Cardiac fibroblast (primary cell): ENCODE measurements at places on chromosomes 1 and 21.

GRCh38 chr1:16158993-16159831 lies 3.3 kb upstream of the EPHA2 start:
- DNase-seq: no peak

GRCh38 chr1:31674626-31675025 lies 29.2 kb downstream of the COL16A1 start:
- no peak for DNase-seq

- peak; percentile 93 for DNase-seq
These were observed 857.4 kb downstream of the USP25 start for GRCh38 chr21:16587141-16587581.

- peak; percentile 77 for DNase-seq
These were observed 5.9 kb upstream of the NUF2 start for GRCh38 chr1:163315773-163316374.

- no peak for DNase-seq
These were observed 24.3 kb downstream of the RXRG start for GRCh38 chr1:165420655-165421054.

DNA sequence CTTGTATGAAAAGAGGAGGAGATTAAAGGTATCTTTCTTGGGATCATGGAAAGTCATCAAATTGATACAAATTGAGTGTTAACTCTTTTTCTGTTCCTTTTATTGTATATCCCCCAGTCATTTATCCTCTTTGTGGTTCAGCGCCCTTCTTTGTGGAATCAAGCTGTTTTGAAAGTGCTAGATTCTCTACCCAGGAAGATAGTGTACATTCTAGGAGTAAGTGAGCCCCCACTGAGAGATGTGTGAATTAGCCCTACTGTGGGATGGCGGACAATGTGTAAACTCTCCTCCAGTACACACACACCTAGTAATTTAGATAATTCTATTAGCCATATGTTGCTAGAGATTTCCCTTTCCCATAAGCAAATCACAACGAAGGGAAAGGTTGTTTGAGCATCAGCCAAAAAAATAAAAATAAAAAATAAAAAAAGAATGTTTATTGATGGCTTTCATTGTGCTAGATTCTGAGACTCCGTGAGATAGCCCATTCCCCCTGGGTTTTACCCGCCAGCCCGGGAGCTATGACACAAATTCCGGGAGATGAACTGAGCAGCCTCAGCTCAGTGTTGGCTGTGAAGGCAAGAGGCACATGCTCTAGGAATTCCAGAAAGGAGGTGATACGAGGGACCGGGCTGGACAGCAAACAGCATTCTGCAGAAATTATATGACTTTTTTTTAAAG lies 378.4 kb upstream of the RUNX1 start:
- no peak for DNase-seq

DNA sequence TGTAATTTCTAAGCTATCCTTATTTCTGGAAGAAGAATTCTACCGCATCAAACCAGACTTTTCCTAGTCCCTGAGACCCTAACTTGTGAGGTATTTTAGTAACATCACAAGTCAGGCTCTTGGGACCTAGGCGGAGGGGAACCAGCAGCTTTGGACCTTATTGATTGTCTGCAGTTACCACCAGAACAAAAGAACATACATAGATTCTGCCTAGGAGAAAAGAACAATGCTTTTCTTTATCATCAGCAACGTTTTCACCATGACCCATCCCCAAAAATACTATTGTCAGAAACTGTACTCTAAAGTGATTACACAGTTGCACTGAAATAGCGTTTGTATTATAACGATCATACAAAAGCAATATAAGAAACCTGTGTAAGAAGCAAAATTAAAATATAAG lies 860.4 kb downstream of the USP25 start:
- no peak for DNase-seq

DNA sequence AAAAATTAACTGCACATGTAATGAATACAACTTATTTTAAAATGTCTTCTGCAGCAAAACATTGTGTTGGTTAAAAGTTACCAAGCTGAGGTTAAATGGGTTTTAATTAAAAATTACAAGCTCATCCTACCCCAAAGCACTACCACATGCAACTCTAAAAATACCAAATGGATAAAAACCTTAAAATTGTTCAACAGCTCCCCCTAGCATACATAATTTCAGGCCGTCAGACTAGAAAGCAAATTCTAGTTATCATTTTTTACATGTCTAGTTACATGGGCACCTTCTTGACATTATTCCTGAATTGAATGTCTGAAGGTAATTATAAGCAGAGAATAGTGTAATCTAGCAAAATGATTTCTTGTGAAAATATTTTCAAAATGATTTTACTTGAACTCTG lies 176.5 kb downstream of the C1orf21 start:
- peak; percentile 65 for DNase-seq

DNA sequence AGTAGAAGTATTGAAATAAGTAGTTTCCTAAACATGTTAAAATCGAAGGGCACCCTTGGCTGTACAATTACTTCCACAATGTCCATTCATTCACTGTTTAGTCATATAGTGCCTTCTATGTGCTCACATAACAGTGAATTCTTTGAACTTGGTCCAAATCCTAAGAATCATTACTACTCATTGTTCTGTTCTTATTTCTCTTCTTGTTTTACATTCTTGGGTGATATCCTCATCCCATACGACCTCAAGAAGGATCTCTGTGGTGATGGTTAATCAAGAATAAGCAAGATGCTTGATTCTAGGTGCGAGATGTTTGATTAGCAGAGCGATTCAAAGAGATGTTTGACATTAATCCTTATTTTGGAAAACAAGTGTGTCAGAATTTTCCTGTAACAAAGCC lies 667.4 kb upstream of the ZP4 start:
- DNase-seq: peak; percentile 91

DNA sequence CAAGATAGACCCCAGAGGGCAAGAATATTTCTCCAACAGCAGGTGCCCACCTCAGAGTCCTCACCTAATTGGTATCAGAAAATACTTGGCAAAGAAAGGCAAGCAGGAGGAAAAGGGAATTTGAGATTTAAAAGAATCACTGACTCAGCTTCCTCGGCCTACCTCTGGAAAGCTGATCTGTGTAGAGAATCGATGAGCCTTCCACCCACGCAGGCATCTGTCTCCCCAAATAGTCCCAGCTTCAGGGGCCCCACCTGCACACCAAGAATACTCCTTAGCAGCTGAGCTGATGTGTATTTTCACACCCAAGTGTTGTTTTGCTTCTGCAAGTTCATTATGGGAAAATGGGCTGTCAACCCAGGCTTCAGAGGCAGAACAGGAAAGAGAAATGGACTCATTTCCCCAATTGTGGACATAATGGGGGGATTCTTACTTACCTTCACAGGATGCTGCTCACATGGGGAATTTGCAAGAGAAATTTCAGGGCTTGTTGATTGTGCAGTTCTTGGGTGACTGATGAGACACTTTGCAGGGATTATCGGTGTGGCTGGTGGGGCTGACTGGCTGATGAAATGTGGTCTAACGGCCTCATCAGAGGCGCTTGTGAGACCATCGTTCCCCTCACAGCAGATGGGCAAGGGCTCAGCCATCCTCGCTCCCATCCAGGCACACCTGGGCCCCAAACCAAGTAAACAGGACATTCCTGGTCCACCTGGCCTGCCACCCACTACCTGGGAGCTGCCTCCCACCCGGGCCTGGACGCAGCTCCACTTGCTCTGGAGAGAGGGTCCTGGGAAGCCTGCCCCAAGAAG lies 436.3 kb downstream of the PTPRU start:
- no peak for DNase-seq

DNA sequence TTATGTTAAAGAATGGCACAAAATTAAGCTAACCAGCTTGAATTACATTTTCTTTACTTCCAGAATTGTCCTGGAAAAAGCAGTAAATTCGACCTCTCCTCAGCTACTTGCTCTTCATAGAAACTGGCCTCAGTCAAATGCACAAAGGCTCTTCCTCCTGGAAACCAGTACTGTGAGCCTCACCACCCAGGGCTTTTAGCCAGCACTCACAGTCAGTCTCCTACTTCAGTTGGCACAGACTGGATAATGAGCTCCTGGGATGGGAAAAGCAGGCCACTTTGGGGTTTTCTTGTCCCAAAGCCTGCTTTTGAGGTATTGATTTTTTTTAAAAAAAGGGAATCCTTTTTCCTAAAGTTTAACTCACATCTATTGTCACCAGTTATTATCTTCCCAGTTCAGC lies 40.4 kb downstream of the SCYL3 start:
- DNase-seq: no peak

- DNase-seq: no peak
These were observed 1.6 kb downstream of the EPS8L3 start for GRCh38 chr1:109762039-109762585.

- DNase-seq: no peak
These were observed 29.6 kb downstream of the FAAH start for GRCh38 chr1:46423574-46424240.

GRCh38 chr1:181149326-181150125 lies 61.0 kb downstream of the IER5 start:
- no peak for DNase-seq

GRCh38 chr1:194055536-194055935 lies 869.1 kb upstream of the B3GALT2 start:
- DNase-seq: no peak

- DNase-seq: peak; percentile 10
These were observed 11.4 kb downstream of the FLG2 start for GRCh38 chr1:152348447-152348846.

GRCh38 chr1:197781968-197782721 lies 6.9 kb upstream of the DENND1B start:
- DNase-seq: peak; percentile 57

DNA sequence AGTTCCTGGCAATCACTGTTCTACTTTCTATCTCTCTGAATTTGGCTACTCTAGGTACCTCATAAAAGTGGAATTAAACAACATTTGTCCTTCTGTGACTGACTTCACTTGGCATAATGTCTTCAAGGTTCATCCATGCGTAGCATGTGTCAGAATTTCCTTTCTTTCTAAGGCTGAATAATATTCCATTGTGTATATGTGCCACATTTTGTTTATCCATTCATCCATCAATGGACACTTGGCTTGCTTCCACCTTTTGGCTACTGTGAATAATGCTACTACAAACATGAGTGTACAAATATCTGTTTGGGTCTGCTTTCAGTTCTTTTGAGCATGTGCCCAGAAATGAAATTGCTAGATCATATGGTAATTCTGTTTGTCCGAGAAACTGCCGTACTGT lies 14.7 kb downstream of the CACHD1 start:
- DNase-seq: no peak

DNA sequence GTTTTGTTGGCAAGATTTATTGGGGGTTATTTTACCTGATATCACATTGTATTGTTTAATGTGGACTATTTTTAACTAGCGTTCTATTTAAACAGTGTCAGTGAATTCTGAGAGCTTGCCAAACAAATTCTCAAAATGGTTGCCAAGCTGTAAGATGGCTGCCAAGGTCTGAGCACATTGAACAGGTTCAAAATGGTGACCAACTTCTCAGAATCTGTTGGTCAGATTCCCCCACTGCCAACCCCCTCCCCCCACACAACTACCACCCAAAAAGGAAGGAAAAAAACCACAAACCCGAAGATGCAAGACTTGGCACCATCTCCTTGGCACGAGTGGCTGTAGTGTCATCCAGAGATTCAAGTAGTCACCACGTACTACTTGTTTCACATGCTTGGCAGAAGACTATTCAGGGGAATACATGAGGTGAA lies 159.1 kb downstream of the NFIA start:
- peak; percentile 62 for DNase-seq

GRCh38 chr1:234779160-234779538 lies 169.2 kb upstream of the IRF2BP2 start:
- no peak for DNase-seq

DNA sequence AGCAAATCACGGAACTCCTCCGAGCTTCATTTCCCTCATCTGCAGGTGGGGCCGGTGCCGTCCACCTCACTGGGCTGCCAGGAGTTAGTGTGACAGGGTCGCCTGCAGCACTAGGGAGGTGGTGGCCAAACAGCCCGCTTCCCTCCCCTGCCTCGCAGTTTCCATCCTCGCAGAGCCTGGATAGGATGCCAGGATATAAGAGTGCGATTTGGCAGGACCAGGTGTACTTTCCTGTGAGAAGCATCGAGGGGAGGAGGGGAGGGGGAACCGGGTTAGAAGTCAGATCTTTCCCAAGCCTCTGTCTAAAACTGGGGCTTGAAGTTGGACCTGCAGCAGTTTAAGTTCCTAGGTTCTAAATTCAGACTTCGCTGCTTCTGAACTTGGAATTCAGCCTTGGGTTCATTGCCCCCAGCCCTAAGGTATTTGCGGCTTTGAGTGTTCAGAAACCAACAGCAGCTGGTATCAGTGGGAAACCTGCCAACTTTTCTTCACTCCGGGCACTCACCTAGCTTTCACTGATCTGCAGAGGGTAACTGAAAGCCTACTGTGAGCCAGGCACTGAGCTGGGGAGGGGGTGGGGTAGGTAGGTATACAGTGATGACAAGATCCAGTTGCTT lies 1.7 kb upstream of the JUN start:
- peak; percentile 48 for DNase-seq

GRCh38 chr1:203660931-203661484 lies 34.4 kb downstream of the ATP2B4 start:
- DNase-seq: no peak

DNA sequence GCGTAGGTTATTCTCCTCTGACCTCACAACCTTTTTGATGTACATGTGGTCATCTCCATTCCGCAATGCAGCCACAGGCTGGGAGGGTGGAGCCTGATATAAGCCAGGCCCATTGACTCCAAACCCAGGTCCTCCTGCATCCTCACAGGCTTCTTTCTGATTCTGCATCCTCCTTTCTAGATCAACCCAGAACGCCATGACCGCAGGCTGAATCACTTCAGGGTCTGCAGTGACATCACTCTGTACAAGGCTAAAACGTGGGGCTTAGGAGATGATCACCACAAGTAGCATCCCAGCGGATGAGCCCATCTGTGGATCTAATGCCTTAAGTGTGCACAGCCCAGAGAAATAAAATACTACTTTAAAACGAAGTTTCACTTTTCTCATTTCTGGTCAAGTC lies 16.1 kb downstream of the EBNA1BP2 start:
- DNase-seq: no peak

GRCh38 chr1:19250629-19251304 lies 557 bp downstream of the EMC1 start:
- no peak for DNase-seq

- DNase-seq: peak; percentile 81
These were observed 66.7 kb downstream of the COL18A1 start for GRCh38 chr21:45471525-45472221.

DNA sequence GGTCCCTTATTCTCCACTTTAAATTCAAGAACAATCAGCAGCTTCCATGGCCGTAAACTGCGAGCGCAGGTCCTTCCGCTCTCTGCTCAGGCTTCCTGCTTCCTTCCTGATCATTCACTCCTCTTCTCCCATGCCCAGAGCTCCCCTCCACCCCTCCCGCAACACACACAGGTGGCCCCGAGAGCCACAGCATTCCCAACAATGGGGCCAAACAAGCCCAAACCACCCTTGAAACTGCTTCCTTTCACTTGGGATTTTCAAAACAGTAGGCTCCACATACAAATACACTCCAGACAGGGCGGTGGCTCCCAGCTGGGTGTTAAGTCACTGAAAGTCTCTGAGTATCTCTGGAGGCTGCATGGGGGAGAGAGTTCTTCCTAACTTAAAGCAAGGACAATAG lies 11.4 kb downstream of the FAM89A start:
- DNase-seq: no peak
